ENCODE measurements at places on chromosomes 5 and 9.
A peak's percentile ranks its signal among the peaks of the same experiment; 100 is the strongest.

DNA sequence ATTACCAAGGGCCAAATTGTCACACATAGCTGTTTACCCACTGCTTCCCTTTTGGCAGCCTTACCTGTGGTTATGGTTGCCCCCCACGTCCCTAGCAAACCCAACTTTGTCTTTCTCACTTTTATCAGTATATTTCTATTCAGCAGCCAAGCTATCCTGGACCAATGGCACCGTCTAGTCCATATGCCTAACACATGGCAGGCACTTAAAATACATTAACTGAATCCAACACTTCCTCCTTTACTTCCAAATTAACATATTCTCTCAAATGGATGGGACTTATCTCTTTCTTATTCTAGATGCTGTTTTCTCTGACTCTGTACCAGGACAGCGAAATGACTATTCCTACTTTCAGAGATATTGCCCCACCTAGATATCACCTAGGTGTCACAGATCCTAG, 50.9 kb upstream of the SLC44A1 start:
- DNase-seq: no peak

GRCh38 chr9:115469841-115470240, 351.9 kb upstream of the TNC start:
- DNase-seq: no peak

DNA sequence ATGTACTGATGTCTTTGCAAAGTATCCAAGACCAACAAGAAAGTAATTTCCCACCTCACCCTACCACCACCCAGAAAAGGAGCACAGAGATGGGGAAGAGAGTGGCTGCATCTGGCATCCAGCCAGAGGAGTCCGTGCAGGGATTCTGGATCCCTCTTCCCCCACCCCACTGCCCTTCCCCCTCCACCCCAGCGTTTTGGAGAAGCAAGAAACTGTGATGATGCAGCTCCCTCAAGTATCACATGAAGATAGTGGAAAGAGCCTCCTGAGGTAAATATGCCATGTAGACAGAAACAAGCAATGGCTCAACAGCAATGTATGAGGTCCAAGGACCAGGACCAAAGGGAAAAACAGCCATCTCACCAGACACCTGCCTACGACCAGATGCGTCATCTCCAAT, 153.8 kb downstream of the DEPDC1B start:
- DNase-seq: no peak

GRCh38 chr5:41747301-41747700, 122.9 kb downstream of the OXCT1 start:
- peak; percentile 13 for DNase-seq

DNA sequence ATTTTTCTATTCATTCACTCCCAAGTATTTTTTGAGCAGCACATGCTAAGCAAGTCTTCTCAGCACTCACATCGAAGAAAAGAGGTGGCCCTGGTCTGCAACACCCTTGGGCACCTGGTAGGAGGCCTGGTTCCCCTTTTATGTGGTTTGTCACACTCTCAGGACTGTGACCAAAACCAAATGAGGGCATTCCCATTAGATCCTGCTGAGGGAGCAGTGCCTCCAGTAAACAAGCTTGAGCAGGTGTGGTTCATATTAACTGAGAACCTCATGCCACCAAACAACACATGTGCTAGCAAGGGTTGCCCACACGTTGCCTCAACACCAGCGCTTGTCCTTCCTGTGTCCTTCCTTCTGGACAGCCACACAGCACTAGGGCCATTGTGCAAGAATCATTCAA, 26.9 kb upstream of the SYK start:
- DNase-seq: no peak

- DNase-seq: no peak
Measured at GRCh38 chr9:110426052-110426709, 88.5 kb upstream of the TXNDC8 start.

- no peak for DNase-seq
Measured at GRCh38 chr9:96020300-96020791, 144.9 kb downstream of the ERCC6L2 start.

GRCh38 chr9:92432350-92432749, 8.1 kb upstream of the OMD start:
- DNase-seq: no peak

All from Daoy (cell line).